ENCODE measurements at places on chromosomes 1 and 21.

DNA sequence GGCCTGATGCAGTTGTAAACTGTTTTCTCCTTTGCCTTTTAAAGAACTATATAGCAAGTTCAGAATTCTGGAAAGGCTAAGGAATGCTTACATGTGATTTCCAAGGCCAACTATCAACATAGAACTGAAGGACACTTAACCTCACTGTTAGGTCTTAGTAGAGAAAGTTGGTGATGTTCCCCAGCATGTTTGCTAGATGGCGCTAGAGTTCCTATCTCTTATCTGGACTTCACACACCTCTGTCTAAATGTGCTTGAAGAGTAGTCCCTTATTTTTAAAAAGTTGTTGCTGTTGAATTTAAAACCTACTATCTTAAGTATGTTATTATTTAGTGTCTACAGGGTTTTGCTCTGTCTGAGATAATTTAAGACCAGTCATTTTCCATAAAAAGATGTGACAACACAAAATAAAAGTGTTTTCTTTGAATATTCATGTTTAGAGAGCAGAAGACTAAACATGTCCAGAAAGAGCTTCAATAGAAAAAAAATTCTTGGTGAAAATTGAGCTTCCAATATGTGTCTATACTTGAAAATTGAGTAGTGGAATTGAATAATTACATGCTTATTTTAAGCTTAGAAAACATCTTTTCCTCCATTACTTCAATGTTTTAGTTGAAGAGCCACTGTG is 237.3 kb downstream of the S1PR1 start:
- DNase-seq, result no peak

GRCh38 chr1:3355894-3356826 is 98.3 kb upstream of the ARHGEF16 start:
- DNase-seq, result no peak

- DNase-seq, result no peak
Measured at GRCh38 chr1:193270996-193271395, 84.6 kb upstream of the B3GALT2 start.

- DNase-seq, result no peak
Measured at GRCh38 chr1:219488275-219488674, 124.6 kb downstream of the ZC3H11B start.

DNA sequence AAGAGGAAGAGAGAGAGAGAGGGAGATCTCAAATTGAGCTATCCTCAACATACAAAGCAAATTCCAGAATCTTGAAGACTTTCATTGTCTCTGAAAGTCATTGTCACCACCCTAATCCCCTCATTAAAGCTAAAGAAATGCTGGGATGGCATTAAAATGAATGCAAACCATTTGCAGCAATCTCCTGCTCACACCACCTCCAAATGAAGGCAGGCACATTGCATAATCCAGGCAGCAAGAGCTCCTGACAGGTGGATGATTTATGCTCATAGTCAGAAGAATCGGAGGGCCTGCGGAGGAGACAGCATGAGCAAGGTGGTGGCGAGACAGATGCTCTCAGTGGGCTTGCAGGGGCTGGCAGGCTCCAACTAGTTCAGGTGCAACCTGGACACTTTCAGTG is 90.2 kb downstream of the ESRRG start:
- no peak for DNase-seq

GRCh38 chr1:200376528-200376927 is 33.3 kb downstream of the ZNF281 start:
- DNase-seq, result no peak

DNA sequence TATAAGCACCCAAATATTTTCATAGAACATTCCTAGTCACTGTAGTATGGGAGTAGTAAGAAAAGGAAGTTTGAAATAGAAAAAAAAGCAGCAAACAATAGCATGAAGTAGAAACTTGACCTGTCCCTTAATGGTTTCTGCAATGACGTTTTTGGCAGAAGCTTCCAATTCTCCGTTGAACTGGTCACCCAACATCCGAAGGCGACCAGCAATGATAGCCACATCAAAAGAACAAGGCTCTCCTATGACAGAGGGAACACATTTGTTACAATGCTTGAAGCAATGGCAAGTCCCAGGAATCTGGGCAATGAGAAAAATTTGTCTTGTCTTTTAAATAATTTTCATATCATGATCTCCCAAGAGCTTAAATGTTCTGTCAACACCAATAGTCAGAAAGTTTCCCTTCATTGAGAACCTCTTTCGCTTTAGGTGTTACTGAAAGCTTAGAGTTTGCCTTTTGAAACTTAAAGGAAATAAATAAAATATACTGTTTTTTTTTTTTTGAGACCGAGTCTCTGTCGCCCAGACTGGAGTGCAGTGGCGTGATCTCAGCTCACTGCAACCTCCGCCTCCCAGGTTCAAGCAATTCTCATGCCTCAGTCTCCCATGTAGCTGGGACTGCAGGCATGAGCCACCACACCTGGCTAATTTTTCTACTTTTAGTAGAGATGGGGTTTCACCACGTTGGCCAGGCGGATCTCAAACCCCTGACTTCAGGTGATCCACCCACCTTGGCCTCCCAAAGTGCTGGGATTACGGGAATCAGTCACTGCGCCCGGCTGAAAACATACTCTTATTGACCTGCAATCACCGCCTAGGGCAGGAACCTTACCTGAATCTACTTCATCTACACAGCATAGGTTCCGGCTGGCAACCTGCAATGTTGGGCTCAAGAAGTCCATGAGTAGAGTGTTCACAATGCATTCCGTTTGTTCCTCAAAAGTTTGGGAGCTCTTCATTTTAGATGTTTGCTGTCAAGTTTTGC is 672 bp downstream of the BCL2L15 start:
- DNase-seq, result no peak

GRCh38 chr21:36104317-36105300 is 30.3 kb upstream of the CBR3 start:
- peak; percentile 59 for DNase-seq

DNA sequence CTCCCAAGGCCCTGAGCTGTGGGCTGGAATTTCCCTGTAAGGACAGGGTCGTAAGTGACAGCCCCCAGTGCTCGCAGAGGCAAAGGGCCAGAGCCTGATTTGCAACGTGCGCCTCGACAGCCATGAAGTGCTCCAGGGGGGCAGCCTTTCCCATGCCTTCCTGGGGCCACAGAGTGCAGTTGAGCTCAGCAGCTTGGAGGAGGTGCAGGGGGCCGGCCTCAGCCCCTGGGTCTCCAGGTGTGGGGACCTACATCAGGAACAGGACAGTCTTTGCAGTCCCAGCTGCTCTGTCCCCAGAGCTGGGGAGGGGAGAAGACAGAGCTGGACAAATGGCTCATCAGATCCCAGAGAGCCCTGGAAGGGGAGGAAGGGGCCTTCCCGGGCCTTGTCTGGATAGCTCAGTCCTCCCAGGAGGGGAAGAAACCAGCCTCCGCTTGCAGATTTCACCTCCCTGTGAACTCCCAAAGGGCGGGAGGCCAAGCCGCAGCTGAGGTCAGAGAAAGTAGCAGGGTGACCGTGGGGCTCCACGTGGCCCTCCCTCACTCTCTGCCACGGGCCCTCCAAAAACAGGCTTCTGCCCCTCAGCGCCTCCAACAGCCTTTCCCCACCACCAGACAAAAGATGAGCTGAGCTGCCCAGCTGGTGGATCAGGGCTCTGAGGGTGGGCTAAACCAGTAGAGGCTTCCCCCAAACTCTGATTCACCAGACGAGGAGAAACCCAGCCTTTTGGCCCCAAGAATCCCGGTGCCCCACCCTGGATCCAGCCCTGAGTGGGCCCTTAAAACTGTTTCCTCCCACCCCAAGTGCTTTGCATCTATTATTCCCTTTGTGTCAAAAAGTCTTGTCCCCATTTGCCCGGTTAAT is 76.5 kb downstream of the DHRS3 start:
- no peak for DNase-seq

- DNase-seq, result no peak
Measured at GRCh38 chr1:60742339-60742738, 340.0 kb upstream of the NFIA start.

DNA sequence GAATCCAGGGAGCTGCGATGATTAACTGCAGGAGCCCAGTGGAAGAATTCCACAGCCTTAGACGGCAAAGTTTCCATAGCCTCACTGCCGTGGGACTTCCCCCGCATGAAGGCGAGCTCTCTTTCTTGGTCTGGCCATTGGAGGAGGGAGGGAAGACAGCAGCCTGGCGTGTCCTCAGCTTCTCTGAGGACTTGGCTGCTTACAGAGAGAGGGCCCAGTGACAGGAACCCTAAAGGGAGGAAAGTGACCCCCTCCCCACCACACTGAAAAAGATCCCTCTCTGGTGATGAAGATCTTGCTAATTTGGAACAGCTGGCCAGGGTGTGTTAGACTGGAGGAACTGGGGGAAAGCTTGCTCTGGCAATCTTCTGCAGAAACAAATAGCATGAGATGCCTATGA is 41.0 kb downstream of the ATP2B4 start:
- DNase-seq, result no peak

DNA sequence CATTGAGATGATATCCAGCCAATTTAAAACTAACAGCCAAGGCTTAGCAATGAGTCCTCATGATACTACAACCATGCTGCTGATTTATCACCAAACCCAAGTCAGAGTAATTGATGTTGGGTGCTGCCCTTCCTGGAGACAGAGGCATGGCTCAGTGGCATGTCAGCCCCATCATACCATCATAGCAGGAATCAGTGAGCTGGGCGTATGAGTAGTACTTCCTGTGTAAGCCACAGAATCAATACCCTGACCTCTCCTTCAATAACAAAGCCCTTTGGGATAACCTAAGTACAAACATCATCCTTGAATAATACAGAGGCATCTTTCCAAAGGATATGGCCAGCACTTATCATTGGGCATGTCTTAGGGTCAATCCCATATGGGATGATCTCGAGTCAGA is 3.0 kb upstream of the LCE1E start:
- no peak for DNase-seq

DNA sequence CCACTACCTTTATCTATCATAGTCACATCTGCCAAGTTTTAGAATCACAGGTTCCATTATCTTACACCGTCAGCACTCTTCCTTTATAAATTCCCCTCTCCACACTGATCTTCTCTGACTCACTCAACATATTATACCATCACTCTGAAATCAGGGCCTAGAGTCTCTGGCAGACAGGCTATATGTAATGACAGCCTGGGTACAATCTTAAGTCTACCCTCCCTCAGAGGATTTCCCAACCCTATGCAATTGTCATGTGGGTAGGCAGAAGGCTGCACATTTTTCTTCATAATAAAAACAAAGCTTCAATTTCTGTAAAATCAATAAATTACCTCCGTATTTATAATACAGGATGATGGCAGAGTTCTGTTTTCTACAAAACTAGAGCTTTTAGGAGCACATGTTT is 138.0 kb downstream of the RERE start:
- no peak for DNase-seq

DNA sequence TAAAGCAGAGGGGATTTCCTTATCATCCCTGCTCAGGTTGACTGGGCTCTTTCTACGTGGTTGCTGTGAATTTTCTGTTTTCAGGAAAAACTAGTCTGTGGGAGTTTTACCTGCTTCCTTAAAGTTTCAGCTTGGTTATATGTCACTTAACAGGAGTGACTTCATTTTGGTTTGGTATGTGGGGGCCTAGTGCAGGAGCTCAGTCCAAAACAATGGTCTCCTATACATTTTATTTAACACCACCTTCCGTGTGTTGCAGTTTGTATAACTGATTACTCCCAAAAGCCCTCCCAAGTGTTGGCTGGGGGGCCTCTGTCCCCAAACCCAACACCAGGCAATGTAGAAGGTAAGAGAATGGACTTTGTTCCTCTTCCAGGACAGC is 5.3 kb downstream of the IL23R start:
- DNase-seq, result peak; percentile 39

- no peak for DNase-seq
Measured at GRCh38 chr21:33650230-33650629, 7.9 kb downstream of the ITSN1 start.

DNA sequence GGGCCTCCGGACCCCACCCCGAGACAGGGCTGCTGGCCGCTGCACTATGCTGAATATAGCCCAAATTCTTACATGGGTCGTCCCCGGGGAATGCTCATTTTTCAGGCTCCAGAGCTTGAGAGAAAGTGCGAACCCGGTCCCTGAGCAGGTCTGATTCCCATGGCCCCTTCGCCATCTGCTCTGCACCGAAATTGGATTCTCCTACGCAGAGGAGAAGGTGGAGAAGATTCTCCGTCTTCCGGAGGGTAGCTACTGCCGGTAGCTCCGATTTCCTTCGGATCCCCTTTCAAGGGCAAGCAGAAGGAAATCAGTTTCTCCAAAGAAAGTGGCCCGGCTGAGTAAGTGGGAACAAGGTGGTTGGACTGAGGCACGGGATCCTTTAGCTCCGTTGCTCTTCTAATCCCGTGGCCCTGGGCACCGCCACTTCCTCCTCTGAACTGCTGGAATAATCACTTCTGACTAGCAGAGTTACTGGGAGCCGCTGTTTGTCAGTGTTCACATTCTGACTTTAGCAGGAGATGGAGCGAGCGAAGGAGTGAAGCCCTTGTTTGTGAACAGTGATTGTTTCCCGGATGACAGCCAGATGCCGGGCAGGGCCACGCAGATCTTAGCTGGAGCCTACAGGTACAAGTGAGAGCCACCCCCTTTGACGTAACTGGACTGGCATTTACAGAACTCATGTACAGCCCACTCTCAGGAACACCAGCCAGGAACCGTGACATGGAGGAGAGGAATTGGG is 1.1 kb upstream of the ZNF496 start:
- DNase-seq, result no peak

- DNase-seq, result no peak
Measured at GRCh38 chr1:37107153-37107907, 73.0 kb upstream of the GRIK3 start.

GRCh38 chr1:115911294-115911693 is 65.0 kb upstream of the SLC22A15 start:
- no peak for DNase-seq

DNA sequence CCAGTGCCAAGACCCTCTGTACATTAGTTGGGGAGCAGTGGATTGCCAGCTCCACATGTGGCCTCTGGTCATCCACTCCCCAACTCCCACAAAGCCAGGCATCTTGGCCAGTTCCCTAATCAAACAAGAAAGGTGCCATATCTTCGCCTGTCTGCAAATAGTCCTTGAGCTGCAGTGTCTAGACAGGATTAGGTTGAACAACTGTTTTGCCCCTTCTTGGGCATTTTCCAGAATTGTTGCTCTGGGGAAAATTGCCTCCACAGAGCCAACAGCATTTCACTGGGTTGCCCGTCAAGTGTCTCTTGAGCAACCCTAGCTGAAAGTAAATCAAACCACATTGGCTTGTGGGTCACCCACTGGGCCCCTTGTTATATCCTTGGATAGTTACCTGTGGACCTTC is 109.3 kb downstream of the GDAP2 start:
- no peak for DNase-seq

DNA sequence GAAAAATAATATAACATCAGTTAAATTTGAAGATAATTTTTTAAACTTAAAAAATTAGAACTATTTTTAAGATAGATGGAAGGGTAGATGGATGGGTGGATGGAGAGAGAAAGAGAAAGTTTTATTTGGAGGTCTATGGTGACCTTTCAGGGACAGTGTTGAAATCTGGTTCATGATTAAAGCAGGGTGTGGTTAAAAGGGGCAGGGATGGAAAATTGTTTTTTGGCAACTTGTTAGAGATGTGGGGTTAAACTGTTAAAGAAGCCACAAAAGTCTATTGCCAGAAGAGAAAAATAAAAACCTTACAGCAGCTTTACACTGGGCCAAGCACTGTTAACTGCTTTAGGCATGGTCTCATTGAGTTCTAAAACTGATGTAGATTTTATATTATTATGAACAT is 134.9 kb upstream of the GORAB start:
- DNase-seq, result no peak

Data from stimulated activated CD4-positive, alpha-beta T cell treated with anti-CD3 and anti-CD28 coated beads, Interleukin-2, amount 100 ng/mL, for 24 hours (primary cell).